ENCODE measurements at places on chromosomes 16 and 17.

DNA sequence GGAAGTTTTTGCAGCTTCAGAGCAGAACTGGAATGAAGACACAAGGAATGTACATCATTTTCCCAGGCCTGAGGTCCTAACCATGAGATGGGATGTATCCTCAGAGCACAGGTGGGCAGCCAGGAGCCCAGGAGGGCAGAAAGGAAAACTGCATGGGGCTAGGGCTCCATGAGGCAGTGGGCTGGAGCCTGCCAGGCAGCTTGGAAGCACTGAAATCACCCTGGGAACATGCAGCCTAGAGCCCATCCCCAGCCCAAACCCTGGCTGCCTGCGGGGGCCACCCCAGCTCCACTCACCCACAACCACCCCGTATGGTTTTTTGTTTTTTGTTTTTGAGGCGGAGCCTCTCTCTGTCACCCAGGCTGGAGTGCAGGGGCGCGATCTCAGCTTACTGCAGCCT is 86.2 kb upstream of the SIAH1 start:
- DNase-seq: no peak

DNA sequence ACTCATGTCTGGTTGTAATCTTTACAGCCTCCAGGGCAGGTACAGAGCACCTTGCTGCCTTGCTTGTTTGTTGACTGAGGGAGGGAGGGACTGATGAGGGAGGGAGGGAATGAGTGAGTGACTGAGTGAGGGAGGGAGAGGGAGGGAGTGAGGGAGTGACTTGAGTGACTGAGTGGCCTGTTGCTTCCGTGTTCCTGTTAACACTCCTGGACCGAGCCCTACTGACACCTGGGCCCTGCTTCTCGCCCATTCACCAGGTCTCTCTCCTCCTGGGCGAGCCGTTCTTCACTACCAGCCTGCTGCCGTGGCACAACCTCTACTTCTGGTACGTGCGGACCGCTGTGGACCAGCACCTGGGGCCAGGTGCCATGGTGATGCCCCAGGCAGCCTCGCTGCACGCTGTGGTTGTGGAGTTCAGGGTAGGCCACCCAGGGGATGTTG is 41.2 kb downstream of the PRMT7 start:
- no peak for DNase-seq

DNA sequence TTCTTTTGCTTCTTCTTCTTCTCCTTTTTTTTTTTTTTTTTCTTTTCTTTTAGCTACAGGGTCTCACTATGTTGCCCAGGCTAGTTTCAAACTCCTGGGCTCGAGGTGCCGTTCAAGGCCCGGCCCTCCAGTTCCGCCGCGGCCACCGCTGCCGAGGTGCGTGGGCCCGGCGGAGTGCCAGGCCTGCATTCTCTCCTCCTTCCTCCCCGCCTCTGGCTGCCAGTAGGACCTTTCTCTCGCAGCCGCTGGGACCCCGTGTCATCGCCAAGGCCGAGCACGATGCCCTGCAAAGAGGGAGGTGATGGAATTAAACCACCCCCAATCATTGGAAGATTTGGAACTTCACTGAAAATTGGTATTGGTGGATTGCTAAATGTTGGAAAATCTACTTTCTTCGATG is 195.8 kb downstream of the CDRT15L2 start:
- DNase-seq: no peak

DNA sequence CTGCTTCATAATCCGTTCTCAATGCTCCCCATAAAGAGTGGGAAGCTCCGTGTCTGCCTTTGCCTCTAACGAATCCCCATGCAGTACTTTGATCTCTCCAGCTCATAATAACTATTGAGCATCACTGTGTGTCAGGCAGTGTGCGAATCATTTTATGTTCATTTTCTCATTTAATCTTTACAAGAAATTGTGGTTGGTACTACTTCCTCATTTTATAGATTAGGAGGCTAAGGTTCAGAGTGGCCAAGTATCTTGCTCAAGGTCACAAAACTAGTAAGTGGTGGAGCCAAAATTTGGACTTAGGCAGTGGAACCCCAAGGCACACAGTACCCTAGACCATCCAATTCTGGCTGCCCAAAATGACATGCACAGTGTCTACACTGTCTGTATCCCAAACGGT is 44.8 kb downstream of the ABCC12 start:
- DNase-seq: no peak

DNA sequence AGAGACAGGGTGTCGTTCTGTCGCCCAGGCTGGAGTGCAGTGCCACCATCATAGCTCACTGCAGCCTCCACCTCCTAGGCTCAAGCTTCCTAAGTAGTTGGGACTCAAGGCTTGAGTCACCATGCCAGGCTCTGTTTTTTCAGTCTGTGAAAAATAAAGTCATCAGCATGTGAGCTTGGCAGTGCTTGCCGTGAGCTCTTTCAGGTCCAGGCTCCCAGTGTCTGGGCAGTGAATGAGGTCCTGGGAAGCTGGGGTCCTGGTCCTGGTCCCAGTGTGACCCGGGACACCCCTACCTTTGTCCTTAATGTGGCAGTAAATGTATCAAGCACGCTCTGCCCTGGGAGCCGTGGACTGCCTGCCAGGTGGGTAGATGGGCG is 22.9 kb upstream of the RPL13 start:
- no peak for DNase-seq

GRCh38 chr17:81242421-81243332 is 3.6 kb downstream of the NDUFAF8 start:
- DNase-seq: no peak

DNA sequence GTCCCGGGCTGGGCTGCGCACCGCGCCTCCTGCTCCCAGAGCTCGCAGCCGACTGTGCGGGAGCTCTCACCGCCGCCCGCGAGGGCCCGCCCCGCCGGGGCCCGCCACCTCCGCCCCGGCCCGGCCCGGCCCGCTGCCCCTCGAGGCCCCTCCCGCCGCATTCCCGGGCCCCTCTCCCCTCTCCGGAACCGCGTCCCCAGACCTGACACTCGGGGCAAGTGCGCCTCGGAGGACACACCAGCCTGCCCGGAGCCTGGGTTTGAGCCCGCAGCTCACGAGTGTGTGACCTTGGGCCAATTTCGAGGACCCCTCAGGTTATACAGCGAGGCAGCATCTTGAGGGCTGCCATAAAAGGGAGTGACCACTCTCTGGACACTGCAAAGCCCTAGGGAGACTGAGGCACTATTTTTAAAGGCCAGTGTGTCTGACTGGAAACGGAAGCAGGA is 2.0 kb upstream of the GRIN2C start:
- no peak for DNase-seq

DNA sequence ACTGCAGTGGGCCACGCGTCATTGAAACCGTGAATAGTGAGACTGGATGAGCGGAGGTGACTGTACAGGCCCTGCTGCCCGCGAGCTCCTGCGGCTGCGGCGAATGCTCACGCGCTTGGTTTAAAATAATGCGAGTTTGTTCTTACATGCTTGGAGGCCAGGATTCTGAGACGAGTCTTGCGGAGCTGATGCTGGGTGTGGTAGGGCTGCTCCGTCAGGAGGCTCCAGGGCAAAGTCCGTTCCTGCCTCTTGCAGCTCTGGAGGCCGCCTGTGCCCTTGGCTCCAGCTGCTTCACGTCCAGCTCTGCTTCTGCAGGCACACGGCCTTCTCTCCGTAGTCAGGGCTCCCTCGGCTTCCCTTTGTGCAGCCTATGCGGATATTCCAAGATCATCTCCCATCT is 9.5 kb downstream of the ACSF3 start:
- no peak for DNase-seq

GRCh38 chr17:68790492-68790891 is 164.7 kb downstream of the ABCA8 start:
- no peak for DNase-seq

DNA sequence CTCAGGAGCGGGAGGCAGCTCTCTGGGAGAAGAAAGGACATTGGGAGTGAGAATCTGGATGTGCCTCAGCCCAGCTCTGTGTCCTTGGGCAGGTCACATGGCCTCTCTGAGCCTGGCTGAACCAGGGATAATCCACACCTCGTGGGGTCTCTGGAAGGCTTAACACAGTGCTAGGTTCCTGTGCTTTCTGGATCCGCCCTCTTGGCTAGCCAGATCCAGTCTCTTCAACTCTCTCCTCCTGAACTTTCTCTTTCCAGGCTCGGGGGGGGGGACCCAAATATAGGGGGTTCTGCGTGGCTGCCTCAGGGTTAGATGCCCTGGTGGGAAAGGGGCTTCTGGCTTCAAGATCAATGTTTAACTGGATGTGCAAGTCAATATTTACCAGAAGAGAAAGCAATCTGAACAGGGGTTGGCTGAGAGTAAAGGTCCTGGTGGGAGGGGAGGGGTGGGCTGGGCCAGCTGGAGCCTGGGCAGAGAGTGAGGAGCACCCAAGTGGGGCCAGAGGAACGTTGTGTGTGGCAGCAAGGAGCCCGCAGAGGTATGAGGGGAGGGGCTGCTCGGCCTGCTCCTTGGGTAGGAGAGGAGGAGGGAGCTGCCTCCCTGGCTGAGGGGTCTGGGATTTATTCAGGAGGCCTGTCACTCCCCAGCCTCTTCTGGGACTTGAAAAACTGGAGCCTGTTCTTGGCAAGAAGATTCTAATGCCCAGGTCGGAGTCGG is at the start of gene SERPINF2:
SERPINF2 (plus strand) TSS at position 501 of the 717 bp plus-strand sequence. CDS start 2,125 bp downstream, outside the sequence.
- DNase-seq: no peak

DNA sequence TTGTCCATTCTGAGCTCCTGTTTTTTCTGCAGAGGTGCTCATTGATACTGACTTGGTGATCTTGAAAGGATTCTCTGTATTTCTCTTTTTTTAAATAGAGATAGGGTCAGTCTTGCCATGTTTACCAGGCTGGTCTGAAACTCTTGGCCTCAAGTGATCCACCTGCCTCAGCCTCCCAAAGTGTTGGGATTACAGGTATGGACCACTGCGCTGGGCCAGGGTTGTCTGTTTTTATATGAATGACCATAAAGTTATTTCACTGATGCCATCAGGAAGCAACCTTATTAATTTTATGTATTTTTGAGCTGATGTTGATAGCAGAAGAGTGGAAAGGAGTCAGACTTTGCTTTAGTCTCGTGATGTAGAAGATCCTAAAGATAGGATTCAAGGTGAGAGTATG is 35.7 kb upstream of the METTL9 start:
- DNase-seq: no peak

- no peak for DNase-seq
These were observed 219.0 kb downstream of the UTP18 start for GRCh38 chr17:51479303-51479702.

DNA sequence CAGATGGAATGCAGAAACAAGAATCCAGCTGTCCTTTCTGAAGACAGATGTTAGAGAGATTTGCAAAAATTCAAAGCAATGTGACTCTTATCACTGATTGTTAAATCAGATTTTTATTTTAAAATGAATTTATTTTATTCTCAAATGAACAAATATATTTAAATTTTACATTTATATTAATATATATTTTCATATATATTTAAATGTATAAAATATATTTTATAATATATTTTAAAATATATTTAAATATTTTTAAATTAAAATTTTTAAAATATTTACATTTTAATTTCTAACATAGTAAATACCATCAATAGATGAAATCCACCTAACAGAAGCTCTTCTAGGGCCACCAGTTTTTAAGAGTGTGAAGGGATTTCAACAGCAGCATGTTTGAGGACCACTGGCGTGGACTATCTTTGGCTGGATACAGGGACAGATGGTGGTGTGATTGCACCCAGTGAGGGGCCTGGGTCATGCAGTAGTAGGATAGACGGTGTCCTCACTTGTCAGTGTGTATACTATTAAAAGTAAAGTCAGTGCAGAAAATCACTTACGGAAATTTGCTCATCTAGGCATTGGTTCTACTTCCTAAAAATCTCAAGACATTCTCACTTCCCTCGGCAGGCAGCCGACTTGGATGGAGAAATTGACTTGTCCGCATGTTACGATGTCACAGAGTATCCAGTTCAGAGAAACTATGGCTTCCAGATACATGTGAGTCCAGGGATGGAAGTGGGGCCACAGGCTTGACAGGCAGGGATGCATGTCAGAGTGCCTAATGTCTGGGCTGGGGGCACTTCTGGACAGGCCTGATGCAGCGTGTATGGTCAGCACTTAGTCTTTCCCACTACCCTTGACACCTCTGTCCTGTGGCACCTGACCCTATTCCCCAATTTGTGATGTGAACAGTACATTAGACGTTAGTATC is 56.3 kb downstream of the PLD6 start:
- DNase-seq: no peak

DNA sequence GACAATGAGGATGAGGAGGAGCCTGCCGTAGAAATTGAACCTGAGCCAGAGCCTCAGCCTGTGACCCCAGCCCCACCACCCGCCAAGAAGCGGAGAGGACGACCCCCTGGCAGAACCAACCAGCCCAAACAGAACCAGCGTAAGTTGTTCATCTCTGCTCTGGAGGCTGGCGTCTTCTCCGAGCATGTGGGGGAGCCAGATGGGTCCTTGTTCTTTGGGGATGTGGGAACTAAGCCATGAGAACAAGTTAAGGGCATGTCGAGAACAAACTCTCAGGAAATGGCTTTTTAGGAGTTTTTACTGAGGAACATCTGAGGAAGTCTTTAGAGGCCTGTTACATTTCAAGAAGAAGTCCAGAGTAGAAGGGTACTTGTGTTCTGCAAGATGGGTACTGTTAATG is 8.2 kb upstream of the CARMIL2 start:
- no peak for DNase-seq

DNA sequence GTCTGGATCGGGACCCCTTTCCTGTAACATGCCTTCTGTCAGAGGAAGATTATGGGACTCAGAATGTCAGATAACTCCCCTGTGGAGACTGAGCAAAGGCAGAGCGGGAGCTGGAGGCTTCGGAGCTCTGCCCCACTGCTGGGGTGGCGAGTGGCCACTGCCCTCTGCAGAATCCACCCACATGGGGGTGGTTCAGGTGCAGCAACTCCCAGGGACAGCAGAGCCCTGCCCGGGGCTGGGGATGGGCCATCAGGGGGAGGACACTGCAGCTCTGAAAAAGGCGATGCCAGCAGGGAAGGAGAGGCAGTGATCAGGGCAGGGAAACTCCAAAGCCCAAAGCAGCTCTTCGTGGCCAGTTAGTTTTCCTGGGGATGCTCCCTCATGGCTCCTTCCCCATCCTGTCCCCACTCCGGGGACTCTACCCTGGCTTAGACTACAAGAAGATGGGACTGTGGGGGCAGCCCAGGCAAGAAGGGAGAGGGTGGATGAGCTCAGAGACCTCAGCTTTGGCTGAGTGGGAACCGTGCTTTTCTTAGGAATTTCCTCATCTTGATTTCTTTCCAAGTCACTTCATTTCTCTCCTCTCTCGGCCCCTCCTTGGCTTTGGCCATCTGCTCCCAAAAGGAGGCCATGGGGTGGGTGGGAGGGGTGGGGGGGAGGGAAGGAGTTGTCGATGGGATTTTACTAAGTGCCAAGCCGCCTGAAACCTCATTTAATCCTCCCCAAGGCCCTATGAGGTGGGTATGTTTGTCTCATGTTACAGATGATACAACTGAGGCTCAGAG is 4.0 kb downstream of the CA4 start:
- no peak for DNase-seq
